ENCODE measurements at places on chromosomes 13 and 19.
A peak's percentile ranks its signal among the peaks of the same experiment; 100 is the strongest.

- DNase-seq = no peak
Measured at GRCh38 chr13:78238911-78239310, 320.3 kb upstream of the EDNRB start.

DNA sequence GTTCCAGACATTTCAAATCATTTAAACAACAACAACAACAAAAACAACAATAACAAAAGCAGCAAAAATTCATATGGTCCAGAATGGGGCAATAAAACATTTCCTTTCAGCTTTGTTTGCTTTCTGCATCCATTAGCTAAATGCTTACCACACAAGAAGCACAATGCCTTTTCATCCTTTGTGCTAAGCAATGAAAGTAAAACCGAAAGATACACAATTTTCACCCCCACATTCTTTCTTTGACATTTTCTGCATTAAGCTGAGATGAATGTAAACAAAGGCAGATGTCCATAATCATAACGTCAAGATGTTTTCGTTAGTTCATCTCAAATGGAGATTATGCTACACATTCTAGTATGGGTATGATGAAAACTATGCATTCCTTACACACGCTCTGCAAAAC, 568.5 kb downstream of the SLITRK6 start:
- no peak for DNase-seq

DNA sequence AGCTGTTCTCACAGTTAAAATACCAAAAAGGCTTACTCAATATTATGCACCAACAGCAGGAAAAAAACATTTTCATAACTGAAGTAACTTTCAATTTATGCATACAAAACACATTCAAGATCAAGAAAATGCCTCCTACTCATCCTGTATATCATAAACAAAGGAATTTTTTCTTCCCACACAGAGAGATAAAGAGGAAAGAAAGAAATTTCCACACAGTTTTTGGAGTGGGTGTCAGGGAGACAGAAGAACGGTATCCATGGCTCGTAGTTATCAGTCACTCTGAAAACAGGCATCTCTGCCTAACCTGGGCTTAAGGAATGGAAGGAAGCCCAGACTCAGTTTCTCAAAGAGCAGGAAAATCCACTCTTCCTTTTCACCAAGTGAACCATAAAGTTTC, 92.4 kb upstream of the SIAH3 start:
- DNase-seq = no peak

GRCh38 chr19:40716031-40716481, 630 bp downstream of the COQ8B start:
- DNase-seq = peak; percentile 70

- DNase-seq = no peak
Measured at GRCh38 chr13:113855931-113856715, 7.8 kb downstream of the GAS6 start.

- DNase-seq = no peak
Measured at GRCh38 chr13:52864941-52865340, 16.5 kb upstream of the PCDH8 start.

GRCh38 chr19:46491975-46492682, 3.5 kb downstream of the PNMA8B start:
- no peak for DNase-seq

GRCh38 chr13:112066624-112067004, 335 bp upstream of the SOX1 start:
- DNase-seq = peak; percentile 30

- DNase-seq = no peak
Measured at GRCh38 chr19:47063874-47064273, 15.4 kb upstream of the TMEM160 start.

GRCh38 chr19:36771261-36772231, 1.1 kb downstream of the ZNF850 start:
- peak; percentile 13 for DNase-seq

GRCh38 chr13:33865945-33866344, 48.0 kb downstream of the RFC3 start:
- no peak for DNase-seq

DNA sequence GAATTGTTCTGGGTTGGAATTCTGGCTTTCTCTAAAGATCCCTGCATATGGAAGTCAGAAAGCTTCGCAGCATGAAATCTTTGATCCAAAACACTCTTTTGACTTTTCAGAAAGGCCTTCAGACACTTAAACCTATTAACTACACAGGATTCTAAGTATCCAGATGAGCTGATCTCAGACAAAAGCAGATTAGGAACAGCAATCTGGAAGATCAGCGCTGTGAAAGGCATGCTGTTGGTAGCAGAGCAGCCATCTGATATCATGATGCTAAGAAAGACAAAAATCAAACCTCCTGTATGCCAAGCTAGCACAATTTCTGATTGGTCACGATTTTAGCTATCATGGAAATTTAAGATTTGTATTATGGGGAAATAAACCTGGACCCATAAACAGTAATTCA, 589.9 kb downstream of the GPC5 start:
- DNase-seq = no peak

DNA sequence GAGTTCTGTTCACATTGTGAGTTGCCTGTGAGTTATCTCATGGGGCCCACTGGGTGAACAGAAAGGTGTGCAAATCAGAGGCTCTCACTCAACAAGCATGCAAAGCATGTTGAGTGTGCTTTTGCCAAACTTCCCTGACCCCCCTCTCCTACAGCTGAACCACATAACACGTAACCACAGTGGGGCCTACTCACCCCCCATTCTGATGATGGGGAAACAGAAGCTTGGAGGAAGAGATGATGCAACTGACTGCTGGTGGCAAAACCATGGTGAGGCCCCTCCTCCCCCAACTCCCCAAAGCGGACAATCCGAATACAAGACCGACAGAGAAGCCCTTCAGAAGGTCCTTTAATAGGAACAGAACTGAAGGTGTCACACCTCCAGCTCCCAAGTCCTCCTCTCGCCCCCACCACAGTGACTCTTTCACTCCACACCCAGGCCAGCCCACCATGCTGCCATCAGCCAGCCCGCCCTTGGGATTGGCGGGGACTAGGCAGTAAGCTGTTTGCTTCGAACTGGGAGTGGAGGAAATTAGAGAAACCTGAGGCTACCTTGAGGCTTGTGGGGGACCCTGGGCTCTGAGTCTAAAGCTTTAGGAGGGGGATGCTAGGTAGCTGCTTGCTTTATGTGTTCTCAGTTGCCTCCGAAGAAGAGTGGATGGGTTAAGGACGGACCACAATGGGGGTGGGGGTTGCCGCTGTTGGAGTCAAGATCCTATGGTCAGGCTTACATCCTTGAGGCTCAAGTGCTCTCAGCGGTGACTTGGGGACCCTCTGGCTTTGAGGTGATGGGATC, 3.8 kb downstream of the ZNF784 start:
- DNase-seq = no peak

GRCh38 chr13:73898899-73899298, 235.3 kb downstream of the KLF12 start:
- DNase-seq = no peak

- DNase-seq = no peak
Measured at GRCh38 chr19:56356944-56357343, 36.4 kb downstream of the ZNF582 start.

DNA sequence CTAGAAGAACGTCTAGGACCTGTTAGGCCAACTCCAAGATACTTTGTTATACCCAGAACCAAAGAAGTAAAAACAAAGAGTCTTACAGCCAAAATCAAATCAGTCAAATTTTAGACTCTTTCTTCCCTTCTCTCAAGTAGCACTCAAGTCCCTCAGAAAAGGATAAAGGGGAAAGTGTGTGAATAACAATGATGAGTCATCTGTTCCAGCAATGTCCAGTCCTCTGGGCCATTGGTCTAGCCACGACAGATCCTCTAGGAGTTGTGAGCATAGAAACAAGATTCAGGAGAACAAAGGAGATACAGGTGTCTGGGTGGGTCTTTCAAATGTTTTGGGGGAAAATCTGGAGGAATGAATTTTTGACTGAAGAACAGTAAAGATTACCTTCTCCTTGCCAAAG, 36.3 kb downstream of the STOML3 start:
- no peak for DNase-seq

DNA sequence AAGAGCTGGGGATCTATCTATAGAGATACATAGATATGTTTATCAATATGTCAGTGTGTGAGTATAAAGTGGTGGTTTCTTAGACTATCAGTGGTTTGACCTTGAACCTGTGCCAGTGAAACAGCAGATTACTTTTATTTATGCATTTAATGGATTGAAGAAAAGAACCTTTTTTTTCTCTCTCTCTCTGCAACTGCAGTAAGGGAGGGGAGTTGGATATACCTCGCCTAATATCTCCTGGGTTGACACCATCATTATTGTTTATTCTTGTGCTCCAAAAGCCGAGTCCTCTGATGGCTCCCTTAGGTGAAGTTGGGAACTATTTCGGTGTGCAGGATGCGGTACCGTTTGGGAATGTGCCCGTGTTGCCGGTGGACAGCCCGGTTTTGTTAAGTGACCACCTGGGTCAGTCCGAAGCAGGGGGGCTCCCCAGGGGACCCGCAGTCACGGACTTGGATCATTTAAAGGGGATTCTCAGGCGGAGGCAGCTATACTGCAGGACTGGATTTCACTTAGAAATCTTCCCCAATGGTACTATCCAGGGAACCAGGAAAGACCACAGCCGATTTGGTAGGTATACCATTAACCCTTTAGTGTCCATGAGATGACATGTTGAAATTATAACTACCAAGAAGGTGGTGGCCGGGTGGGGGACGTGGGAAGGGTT, 880 bp downstream of the FGF9 start:
- no peak for DNase-seq

- no peak for DNase-seq
Measured at GRCh38 chr13:48563626-48564025, 30.7 kb upstream of the RCBTB2 start.

DNA sequence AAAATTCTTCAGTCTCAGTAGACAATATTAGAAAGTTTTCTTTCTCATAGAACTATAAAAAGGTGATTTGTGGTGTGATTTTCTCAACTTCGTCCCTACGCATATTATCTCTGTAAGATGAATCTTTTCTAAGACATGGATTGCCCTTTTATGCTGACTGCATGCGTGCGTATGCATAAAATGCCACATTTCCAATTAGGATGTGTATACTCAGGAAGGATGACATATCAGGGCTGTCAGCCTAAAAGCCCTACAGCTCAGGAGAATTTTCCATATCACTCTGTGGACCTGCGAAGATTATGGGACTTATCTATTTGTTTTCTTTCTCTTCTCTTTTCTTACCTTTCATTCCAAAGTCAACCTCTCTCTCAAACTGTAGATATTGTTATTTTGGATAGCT, 166.5 kb upstream of the GPC6 start:
- no peak for DNase-seq

- no peak for DNase-seq
Measured at GRCh38 chr13:40061466-40062450, 406.3 kb downstream of the COG6 start.

DNA sequence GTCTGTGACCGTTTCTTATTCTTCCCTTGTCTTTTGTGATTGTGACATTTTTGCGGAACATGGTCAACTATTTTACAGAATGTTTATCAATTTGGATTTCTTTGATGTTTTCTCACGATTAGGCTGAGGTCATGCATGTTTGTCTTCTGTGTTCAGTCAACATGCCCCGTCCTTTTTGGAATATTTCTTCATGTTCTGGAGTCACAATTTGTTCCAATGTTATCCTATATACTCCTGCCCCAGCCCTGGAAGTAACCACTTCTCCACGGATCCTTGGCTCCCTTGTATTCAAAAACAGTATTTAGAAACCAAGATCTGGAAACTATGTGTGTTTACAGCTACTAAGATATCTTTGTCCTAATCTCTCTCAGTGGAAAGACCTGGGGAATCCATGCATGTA, 9.6 kb downstream of the CARD8 start:
- DNase-seq = no peak

GRCh38 chr13:37407156-37407555, 191.4 kb downstream of the POSTN start:
- DNase-seq = no peak

- no peak for DNase-seq
Measured at GRCh38 chr13:97228850-97229521, 6.9 kb downstream of the MBNL2 start.

DNA sequence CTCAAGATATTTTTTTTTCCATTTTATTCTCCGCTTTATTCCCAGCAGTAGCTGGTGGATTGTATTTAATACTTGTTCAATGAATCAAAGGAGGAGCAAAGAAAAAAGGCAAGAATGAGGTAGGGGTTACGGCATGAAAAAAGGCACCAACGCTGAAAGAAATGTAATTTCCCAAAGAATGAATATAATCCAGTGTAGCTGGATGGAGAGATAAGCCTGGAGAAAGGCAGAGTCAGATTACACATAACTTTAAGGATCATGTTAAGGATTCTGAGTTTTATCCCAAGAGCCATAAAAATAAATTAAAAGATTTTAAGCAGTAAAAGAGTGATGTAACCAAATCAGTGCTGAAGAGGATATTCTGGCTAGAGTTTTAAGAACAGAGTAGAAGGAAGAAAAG, 67.7 kb downstream of the RBM26 start:
- no peak for DNase-seq

- no peak for DNase-seq
Measured at GRCh38 chr19:19606021-19606420, 12.5 kb downstream of the PBX4 start.

- no peak for DNase-seq
Measured at GRCh38 chr19:3350014-3350663, 16.2 kb upstream of the NFIC start.

DNA sequence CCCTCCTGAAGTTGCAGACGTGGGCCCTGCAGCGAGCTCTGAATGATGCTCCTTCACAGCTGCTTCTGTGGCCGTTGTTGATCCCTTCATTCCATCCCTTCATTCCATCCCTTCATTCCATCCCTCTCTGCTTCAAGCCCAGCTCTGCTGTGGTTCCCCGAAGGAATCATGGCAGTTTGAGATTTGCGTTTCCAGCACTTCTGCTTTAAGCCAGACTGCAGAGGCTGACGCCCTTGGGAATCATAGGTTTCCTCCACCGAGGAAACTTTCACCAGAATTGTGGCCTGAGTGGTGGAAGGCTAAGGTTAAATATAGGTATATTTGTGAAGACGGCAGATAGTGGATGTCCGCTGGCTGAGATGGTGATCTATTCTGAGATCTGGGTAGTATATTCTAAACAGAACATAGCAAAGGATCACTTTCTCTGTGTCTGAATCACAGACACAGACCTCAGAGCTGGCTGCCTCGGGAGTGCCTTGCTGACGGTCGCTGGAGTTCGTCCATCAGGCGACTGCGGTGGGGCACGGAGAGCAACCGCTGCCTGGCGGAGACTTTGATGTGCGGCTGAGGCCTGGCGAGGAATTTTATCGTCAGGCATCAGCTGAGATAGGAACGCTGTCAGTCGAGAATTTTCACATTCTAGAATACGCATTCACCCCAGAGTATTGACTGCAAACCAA, 42.8 kb upstream of the DCUN1D2 start:
- DNase-seq = no peak

GRCh38 chr13:26590951-26591350, 33.5 kb downstream of the WASF3 start:
- DNase-seq = no peak

DNA sequence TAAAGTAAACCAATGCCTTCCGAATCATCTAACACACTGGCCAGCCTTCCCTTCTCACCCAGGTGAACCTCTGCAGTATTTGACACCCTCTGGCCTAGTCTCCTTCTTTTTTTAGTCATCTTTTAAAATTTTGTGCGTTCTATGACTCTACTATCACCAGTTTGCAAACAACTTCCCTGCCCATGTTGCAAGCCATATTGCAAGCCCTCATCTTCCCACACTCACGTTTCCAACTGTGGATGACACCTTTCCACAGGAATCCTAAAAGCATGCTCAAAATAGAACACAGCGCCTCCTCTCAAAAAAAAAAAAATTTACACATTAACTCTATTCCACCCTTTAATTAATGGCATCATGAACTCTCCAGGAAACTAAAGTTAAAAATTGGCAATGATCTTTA, 440.1 kb downstream of the EFNB2 start:
- no peak for DNase-seq

GRCh38 chr19:15315101-15315500, 17.2 kb downstream of the BRD4 start:
- no peak for DNase-seq

Measured in stimulated activated CD8-positive, alpha-beta memory T cell treated with anti-CD3 and anti-CD28 coated beads, Interleukin-15, amount 100 ng/mL, for 48 hours (primary cell).